Vagina (tissue), 2 donors: ENCODE measurements at places on chromosomes 1 and 21.

DNA sequence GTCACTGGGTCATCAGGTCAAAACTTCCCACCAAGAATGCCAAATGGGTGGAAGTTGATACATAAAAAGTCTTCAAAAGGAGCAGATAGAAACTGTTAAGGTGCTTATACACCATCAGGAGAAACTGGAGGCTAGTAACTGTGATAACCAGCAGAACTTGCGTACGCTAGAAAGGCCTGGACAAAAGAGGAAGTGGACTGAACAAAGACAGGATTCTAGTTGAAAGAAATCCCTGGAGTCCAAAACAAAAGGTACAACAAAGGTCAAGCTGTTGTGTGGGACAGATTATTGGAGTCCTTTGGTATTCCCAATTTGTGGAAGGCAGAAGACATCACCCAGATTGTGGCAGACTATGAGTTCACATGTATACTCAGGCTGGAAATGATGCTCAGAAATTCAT, 215.8 kb upstream of the PBX1 start:
- H3K27ac ChIP-seq: no peak overlapping the region
- H3K4me1 ChIP-seq: no peaks in the 10 kb centered on the region
- no peak overlapping the region for H3K4me3 ChIP-seq
- no peaks in the 10 kb centered on the region for H3K36me3 ChIP-seq

DNA sequence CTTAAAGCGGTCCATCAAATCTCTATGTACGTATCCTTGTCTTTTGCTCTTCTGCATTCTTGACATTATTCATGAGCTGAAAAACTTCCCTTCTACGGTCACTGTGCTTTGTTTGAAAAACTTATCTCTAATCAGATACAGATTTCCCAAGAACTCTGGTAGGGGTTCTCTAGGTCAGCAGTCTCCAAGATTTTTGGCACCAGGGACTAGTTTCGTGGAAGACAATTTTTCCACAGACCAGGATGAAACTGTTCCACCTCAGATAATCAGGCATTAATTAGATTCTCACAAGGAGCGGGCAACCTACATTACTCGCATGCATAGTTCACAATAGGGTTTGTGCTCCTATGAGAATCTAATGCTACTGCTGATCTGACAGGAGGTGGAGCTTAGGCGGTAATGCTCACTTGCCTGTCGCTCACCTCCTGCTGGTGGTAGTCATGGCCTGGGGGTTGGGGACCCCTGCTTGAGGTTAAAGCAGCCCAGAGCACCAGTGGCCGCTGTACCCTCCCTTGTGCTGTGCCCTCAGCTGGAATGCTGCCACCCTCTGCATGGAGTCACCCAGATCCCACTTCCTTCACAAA, 30.8 kb downstream of the AK2 start:
- no peak overlapping the region for H3K4me3 ChIP-seq
- no peaks in the 10 kb centered on the region for H3K36me3 ChIP-seq
- H3K27me3 ChIP-seq: no peaks in the 10 kb centered on the region
- H3K27ac ChIP-seq: no peak overlapping the region
- peaks cover 45% of the 10 kb centered on the region for H3K4me1 ChIP-seq

- H3K27me3 ChIP-seq: no peaks in the 10 kb centered on the region
- no peaks in the 10 kb centered on the region for H3K36me3 ChIP-seq
- H3K4me3 ChIP-seq: no peak overlapping the region
- DNase-seq: no peak
Observed at GRCh38 chr1:16053781-16054502, 10.4 kb downstream of the CLCNKB start.

- H3K27me3 ChIP-seq: no peaks in the 10 kb centered on the region
- peaks cover 51% of the 10 kb centered on the region for H3K4me1 ChIP-seq
- H3K4me3 ChIP-seq: no peak overlapping the region
- DNase-seq: no peak
Observed at GRCh38 chr1:225878282-225878681, 3.9 kb downstream of the TMEM63A start.

- peaks cover 59% of the 10 kb centered on the region for H3K4me1 ChIP-seq
- DNase-seq: no peak
Observed at GRCh38 chr1:207049974-207050391, 1.0 kb downstream of the YOD1 start.

- no peak overlapping the region for H3K27ac ChIP-seq
- no peak overlapping the region for H3K4me3 ChIP-seq
- no peaks in the 10 kb centered on the region for H3K27me3 ChIP-seq
- no peaks in the 10 kb centered on the region for H3K36me3 ChIP-seq
Observed at GRCh38 chr1:102693345-102693744, 415.0 kb downstream of the COL11A1 start.

- no peak overlapping the region for H3K27ac ChIP-seq
- no peak overlapping the region for H3K4me3 ChIP-seq
- no peaks in the 10 kb centered on the region for H3K36me3 ChIP-seq
- H3K4me1 ChIP-seq: no peaks in the 10 kb centered on the region
Observed at GRCh38 chr1:221217029-221217428, 337.8 kb downstream of the HLX start.

DNA sequence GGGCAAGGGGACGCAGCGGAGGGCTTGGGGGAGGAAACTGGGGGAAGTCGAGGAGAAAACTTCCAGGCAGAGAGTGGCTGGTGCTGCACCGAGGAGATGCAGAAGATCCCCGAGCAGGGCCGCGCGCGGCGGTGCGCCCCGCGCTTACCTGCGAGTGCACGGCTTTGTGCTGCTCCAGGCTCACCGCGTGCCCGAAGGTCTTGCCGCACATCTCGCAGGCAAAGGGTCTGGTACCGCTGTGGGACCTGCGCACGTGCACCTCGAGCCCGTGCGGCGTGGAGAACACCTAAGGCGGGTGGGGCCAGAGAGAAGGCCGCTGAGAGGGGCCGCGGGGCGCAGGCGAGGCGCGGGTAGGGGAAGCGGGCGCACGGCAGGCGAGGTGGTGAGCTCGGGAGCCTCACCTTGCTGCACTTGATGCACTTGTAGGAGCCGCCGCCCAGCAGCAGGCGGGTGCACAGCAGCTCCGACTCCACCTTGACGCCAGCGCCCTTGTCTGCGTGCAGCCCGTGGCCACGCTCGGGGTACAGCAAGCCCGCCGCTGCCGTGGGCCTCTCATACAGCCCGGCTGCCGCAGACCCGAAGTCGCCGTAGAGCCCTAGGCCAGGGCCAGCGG, 6.4 kb downstream of the GFI1 start:
- H3K36me3 ChIP-seq: no peaks in the 10 kb centered on the region
- H3K4me3 ChIP-seq: no peak overlapping the region
- H3K27ac ChIP-seq: no peak overlapping the region
- H3K27me3 ChIP-seq: peaks cover 29% of the 10 kb centered on the region
- peaks cover 52% of the 10 kb centered on the region for H3K4me1 ChIP-seq

DNA sequence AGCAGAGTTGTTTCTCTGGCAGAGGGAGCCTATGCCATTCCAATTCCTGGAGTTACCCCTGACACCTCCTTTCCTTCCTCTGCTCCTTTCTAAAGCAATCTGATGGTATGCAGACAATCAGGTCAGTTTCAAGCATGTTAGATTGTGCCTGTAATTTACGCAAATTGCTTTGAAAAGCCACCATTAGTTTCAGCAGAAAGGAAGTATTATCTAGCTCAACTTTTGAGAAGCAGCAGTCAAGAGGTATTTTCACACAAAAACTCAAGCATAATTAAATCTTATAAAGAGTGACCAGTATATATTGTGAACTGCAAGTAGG, 2.2 kb downstream of the ERRFI1 start:
- H3K4me3 ChIP-seq: peak overlapping the region; percentile 93
- H3K4me1 ChIP-seq: peaks cover 71% of the 10 kb centered on the region
- peak overlapping the region; percentile 60 for H3K27ac ChIP-seq
- no peak for DNase-seq
- H3K36me3 ChIP-seq: no peaks in the 10 kb centered on the region

- no peak overlapping the region for H3K27ac ChIP-seq
- no peak for DNase-seq
- no peaks in the 10 kb centered on the region for H3K27me3 ChIP-seq
- H3K36me3 ChIP-seq: no peaks in the 10 kb centered on the region
- peaks cover 13% of the 10 kb centered on the region for H3K4me1 ChIP-seq
Observed at GRCh38 chr1:203335503-203335902, 15.4 kb downstream of the FMOD start.

DNA sequence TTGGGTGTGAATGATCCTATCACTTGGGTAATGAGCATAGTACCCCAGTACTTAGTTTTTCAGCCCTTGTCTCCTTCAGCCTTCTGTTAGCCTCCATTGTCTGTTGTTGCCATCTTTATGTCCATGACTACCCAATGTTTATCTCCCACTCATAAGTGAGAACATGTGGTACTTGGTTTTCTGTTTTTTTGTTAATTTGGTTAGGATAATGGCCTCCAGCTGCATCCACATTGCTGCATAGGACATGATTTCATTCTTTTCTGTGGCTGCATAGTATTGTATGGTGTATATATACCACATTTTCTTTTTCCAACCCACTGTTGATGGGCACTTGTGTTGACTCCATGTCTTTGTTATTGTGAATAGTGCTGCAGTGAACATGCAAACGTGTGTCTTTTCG, 39.6 kb upstream of the GPR52 start:
- no peak overlapping the region for H3K27ac ChIP-seq
- H3K4me1 ChIP-seq: no peaks in the 10 kb centered on the region
- H3K36me3 ChIP-seq: no peaks in the 10 kb centered on the region
- H3K27me3 ChIP-seq: no peaks in the 10 kb centered on the region
- H3K4me3 ChIP-seq: no peak overlapping the region
- DNase-seq: no peak

DNA sequence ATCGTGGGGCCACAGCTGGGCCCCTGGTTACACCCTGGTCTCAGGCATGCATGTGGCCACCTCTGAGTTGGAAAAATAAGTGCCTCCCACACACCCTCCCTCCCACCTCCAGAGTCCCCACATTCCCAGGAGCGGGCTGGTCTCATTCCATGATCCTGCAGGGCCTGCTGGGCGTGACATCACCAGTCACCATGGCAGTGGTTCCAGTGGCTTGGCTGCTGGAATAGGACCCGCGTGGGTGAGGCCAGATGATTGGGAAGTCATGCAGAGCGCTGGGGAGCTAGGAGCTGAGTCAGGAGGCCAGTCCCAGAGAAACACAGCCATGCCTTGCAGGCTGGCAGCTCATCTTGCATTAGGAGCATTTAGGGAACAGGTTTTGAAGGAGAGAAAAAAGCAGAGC, 125.4 kb upstream of the TMEM51 start:
- no peaks in the 10 kb centered on the region for H3K36me3 ChIP-seq
- H3K27ac ChIP-seq: peak overlapping the region; percentile 76
- no peak overlapping the region for H3K4me3 ChIP-seq
- no peaks in the 10 kb centered on the region for H3K27me3 ChIP-seq

GRCh38 chr1:39777306-39777705, 6.2 kb upstream of the OXCT2 start:
- H3K27me3 ChIP-seq: no peaks in the 10 kb centered on the region
- H3K36me3 ChIP-seq: no peaks in the 10 kb centered on the region
- no peaks in the 10 kb centered on the region for H3K4me1 ChIP-seq
- DNase-seq: no peak
- no peak overlapping the region for H3K27ac ChIP-seq
- H3K4me3 ChIP-seq: no peak overlapping the region

DNA sequence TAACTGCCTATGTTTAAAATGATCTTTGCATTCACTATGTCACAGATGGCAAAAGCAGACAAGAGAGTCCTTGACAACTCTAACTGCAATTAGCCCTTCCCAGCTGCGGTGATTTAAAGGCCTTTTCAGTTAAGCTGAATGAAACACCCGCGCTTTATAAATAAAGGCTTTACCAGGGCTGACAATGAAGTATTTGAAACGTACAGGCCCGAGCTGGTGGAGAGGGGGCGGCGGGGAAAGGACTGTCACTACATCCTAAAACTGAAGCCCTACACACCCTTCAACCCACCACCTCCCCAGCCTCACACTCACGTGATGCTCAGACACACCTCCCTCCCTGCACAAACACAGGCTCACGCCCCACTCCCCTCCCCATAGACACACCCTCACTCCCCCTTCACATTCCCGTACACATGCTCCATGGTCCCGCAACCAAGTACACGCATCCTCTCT, 45.5 kb downstream of the GRIK3 start:
- H3K27ac ChIP-seq: no peak overlapping the region
- H3K4me1 ChIP-seq: peaks cover 5% of the 10 kb centered on the region
- H3K27me3 ChIP-seq: no peaks in the 10 kb centered on the region
- no peak overlapping the region for H3K4me3 ChIP-seq
- no peak for DNase-seq

GRCh38 chr1:81433676-81434075, 367.1 kb upstream of the ADGRL2 start:
- H3K27ac ChIP-seq: no peak overlapping the region
- no peak overlapping the region for H3K4me3 ChIP-seq
- DNase-seq: no peak

- H3K36me3 ChIP-seq: no peaks in the 10 kb centered on the region
- H3K27ac ChIP-seq: peak overlapping the region; percentile 97
- no peak for DNase-seq
- H3K4me1 ChIP-seq: peaks cover 43% of the 10 kb centered on the region
- no peak overlapping the region for H3K4me3 ChIP-seq
- H3K27me3 ChIP-seq: no peaks in the 10 kb centered on the region
Observed at GRCh38 chr1:151994956-151995355, 1.3 kb upstream of the S100A10 start.
